ENCODE measurements at places on chromosomes 7 and 10. TPM values are rescaled to one million over a fixed set of nuclear protein-coding genes. Genes with fewer than 3 reads are reported as not detected.
A peak's percentile ranks its signal among the peaks of the same experiment; 100 is the strongest.

The NEBL gene
- total RNA-seq, result not detected

DNA sequence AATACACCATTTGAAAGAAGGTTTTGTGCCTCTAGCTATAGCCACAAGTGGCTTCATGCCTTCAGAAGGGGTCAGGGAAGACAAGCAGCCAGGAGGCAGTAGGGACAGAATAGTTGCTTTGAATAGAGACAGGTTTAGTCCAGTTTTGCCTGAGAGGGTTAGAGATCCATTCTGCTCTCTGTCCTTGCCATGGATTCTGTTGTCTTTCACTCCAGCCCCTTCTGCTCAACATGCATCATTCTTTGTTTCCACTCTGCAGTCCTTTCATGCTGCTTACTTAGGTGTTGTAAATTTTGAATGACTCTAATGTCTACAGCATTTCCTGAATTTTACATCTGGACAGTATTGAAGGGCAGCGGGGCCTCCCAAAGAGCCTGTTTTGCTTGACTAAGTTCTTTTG lies 60.3 kb downstream of the CNTNAP2 start:
- no peak for DNase-seq

DNA sequence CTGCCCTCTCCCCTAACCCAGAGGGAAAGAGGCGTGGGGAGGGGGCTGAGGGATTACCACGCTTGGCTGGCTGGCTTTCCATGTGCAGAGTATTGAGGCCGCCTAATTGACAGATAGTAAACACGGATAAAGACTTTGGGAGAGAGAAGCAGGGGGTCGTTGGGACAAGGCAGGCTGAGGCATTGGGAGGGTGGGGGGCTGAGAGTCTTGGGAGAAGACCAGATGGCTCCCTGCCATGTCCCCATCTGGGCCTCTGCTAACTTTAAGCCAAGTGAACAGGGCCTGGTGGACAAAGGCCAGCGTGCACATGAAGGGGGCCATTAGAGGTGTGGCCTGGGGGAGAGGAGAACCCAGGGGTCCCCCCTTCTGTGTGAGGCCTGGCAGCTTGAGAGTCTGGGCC lies 55.4 kb upstream of the MXI1 start:
- DNase-seq, result no peak

The ADAM8 gene
- total RNA-seq, result 160 TPM

GRCh38 chr10:101770331-101771215 lies 5.3 kb downstream of the FGF8 start:
- no peak for DNase-seq

- no peak for DNase-seq
Measured at GRCh38 chr10:45249978-45250693, 65.3 kb downstream of the OR13A1 start.

- no peak for DNase-seq
Measured at GRCh38 chr7:16786257-16786656, 18.5 kb downstream of the AGR2 start.

The DENND2A gene
- not detected for total RNA-seq

The PLEKHS1 gene
- total RNA-seq, result not detected

The FBXL13 gene
- 0.45 TPM for total RNA-seq

GRCh38 chr7:105587909-105588635 lies 6.8 kb upstream of the EFCAB10 start:
- peak; percentile 25 for DNase-seq

DNA sequence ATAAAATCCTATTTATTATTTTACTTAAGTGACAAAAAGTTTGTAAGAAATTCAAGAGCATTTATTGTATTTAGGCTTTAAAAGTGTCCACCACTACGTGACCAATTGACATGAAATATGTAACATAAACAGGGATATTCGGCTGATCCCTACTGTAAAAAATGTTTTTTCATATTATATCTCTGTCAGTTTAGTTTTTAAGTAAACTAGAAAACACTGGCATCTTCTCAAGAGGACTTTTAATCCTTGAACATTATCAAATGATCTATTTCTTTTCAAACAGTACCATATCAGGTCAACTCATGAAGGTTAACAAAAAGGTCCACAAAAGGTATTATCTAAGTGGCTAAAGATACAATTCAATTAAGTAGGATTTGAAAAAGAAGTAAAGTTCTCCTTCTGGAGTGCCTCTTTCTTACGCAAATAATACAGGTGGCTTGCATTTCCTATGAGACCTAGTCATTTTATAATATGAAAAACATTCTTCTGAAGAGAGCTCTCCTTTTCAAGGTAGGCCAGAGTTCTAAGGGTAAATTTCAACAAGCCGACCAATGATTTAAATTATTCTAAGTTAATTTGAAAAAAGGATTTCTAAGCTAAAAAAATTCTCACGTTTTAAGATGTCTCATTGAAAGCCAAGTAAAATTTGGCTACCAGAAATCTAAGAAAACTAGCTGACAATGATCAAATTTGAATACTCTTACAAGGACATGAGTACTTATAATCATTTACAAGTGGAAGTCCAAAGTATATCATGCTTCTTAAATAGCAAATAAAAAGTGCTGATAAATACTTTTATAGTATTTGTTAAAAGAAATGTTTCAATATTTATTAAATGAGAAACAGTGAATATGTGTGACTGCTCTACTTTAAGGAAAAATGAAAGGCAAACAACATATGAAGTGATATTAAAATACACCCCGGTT lies 133.5 kb downstream of the NRBF2 start:
- DNase-seq, result no peak

DNA sequence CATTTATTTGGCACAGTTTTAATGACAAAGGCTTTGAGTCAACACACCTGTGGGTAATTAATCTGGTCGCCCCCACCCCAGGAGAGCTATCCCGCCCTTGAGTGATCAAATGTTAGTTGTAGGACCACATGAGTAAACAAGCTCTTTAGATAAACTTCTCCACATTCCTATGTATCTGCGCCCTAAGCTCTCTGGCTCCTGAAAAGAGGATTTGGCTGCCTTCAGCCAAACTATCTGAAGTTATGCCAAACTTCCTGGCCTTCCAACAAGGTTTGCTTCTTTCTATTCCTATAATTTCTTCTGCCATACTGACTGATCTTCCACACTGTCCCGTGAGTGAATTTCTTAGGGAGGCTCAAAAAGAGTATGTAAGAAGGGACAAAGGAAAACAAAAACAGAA lies 134.2 kb downstream of the RALA start:
- no peak for DNase-seq

DNA sequence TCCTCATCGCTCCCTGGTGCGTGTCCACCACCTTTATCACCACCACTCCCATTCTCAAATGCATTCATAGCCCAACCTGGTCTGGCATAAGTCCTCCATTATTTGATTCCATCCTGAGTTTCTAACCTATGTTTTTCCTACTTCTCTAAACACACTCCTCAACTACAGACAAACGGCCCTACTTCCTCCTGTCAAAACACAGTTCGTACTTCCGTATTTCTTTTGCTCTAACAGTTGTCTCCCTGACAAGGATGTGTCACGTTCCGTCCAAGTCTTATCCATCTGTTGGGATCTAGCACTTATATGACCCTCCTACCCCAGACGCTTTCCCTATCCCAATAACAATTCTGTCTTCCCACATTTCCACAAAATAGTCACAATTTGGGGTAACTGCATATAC lies 46.8 kb downstream of the DOCK4 start:
- DNase-seq, result no peak

The ZNF248 gene
- total RNA-seq, result 6.1 TPM

The EPHB6 gene
- total RNA-seq, result 9.5 TPM
